Hematopoietic multipotent progenitor cell treated with erythropoietin and hydrocortisone succinate and interleukin-3 and kit ligand, for 6 days (in vitro differentiated cells): ENCODE measurements at places on chromosomes 5 and 9.

GRCh38 chr9:3241290-3241689, 284.5 kb downstream of the RFX3 start:
- no peak for DNase-seq

DNA sequence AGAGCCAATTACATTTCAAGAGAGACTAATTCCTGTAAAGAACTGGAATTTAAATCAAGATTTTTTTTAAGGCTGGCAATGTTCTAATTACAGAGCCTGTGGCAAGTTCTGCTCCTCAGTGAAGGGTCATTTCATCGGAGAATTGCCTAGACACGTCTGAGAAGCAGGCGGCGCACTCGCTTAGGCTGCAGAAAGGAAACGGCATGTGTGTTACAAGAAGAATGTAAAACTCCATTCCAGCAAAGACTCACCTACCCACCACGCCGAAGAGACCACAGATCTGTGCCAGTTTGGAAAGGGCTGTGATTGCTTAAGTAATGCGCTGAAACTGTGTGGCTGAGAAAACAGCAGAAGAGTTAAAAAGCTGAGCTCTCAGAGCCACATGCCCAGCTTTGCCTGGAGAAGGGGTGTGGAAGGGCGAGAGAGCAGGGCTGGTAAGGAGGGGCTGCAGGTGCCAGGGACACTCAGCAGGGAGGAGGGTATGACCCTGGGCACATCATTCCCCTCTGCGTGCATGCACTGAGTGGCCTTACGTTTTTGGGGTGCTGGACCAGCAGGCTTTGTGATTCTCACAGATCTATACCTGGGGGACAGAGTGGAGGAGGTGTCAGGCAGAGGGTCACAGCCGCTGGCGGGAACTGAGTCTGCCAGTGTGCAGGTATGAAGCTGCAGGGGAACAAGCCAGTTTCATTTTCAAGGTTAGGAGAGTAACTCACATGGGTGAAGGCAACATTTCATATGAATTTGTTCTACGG, 17.8 kb upstream of the SLC25A51 start:
- DNase-seq, result no peak

GRCh38 chr9:16191691-16192402, 639.0 kb downstream of the CCDC171 start:
- peak; percentile 76 for DNase-seq

DNA sequence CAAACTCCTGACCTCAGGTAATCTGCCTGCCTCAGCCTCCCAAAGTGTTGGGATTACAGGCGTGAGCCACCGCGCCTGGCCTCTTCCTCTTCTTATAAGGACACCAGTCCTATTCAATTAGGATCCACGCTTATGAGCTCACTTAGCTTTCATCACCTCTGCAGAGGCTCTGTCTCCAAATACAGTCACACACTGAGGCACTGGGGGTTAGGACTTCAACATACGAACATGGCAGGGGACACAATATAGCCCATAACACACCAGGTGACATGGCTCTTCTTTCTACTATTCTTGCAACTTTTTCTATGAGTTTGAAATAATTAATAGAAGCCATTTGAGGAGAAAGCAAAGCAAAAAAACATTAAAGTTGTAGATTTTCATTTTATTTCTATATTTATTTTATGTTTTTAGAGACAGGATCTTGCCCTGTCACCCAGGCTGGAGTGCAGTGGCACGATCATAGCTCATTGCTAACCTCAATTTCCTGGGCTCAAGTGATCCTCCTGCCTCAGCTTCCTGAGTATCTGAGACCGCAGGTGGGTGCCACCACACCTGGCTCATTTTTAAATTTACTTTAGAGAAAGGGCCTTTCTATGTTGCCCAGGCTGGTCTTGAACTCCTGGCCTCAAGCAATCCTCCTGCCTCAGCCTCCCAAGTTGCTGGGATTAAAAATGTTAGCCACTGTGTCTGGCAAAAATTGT, 6.0 kb upstream of the PRRT1B start:
- DNase-seq, result no peak

DNA sequence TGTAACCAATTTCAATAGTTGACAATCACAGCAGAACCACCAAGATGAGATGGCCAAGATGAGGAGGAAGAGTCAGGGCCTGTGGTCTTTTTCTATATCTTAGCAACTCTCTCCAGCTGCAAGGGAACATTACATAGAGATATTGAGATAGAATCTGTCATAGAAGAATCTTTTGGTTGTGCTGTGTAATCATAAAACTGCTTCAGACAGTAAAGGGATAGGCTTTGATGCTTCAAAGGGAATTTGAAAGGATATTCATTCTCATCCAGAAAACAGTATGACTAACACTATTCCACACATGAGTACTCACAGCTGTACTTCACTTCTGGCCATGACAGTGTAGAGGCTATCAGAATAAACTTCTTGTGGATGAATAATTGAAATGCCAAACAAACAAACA, 145.9 kb downstream of the YIPF5 start:
- DNase-seq, result no peak

- DNase-seq, result no peak
Observed at GRCh38 chr5:147458581-147458980, 51.3 kb downstream of the DPYSL3 start.

GRCh38 chr5:147437161-147437596, 72.7 kb downstream of the DPYSL3 start:
- peak; percentile 56 for DNase-seq

GRCh38 chr5:81537905-81538547, 144.1 kb upstream of the ACOT12 start:
- DNase-seq, result peak; percentile 46

GRCh38 chr5:133147815-133148567, 96.2 kb downstream of the HSPA4 start:
- no peak for DNase-seq

DNA sequence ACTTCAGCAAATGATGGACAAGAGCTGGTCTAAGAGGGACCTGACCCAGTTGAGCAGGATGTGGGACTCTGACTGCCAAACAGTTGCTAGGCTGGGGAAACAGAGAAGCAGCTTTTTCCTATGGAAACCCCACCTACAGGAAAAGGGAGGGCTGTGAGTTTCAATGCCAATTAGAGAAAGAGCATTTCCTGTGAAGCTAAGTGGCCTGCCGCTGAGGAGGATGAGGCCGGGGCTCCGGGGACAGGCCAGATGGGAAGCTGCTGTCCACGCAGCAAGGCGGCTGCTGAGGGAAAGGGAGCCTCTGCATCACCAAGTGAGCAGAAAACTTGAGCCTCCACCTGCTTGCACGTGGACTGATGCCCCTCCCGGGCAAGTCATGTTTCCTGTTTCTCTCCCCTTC, at the start of gene PCDH12:
Gene PCDH12 (minus strand): TSS at position 90 of the 400 bp plus-strand sequence. CDS start 351 bp downstream, outside the sequence.
- DNase-seq, result peak; percentile 18

GRCh38 chr9:123678038-123678877, 251.7 kb downstream of the DENND1A start:
- peak; percentile 32 for DNase-seq

- no peak for DNase-seq
Observed at GRCh38 chr5:130335117-130335516, 430.9 kb downstream of the CHSY3 start.

- no peak for DNase-seq
Observed at GRCh38 chr5:32283061-32283460, 29.7 kb downstream of the MTMR12 start.

DNA sequence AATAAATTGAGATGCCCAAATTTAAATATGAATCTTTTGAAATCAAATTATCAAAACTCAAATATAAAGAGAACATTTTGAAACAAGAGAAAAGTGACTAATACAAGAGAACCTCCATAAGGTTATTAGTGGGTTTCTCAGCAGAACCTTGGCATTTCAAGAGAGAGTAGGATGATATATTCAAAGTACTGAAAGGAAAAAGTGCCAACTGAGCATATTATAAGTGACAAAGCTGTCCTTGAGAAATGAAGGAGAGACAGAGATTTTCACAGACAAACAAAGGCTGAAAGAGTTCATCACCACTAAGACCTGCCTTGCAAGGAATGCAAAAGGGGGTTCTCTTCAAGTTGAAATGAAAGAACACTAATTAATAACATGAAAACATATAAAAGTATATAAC, 366.0 kb downstream of the HINT1 start:
- no peak for DNase-seq

GRCh38 chr5:113598926-113599325, 85.4 kb downstream of the YTHDC2 start:
- DNase-seq, result no peak

- no peak for DNase-seq
Observed at GRCh38 chr9:14321517-14322130, 7.7 kb upstream of the NFIB start.

GRCh38 chr5:132019857-132020555, 8.5 kb upstream of the ACSL6 start:
- DNase-seq, result no peak

DNA sequence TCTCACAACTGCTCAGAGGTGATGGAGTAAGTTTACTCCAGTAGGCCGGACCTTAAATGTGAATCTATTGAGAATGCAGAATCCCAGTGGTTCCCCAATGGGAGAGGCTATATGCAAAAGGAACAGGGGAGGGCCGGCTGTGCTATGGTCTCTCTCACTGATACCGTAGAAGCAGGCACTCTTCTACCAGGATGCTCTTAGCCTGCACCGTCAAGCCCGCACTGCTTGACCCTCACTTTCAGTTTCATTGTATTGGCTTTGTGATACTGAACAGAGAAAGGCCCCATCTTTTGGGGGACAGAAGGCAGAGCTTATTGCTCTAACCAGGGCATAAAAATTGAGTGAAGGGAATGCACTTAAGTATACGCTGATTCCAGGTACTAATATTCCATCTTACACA, 615.0 kb upstream of the RGMB start:
- DNase-seq, result no peak

- no peak for DNase-seq
Observed at GRCh38 chr5:158938200-158938599, 161.5 kb downstream of the EBF1 start.

DNA sequence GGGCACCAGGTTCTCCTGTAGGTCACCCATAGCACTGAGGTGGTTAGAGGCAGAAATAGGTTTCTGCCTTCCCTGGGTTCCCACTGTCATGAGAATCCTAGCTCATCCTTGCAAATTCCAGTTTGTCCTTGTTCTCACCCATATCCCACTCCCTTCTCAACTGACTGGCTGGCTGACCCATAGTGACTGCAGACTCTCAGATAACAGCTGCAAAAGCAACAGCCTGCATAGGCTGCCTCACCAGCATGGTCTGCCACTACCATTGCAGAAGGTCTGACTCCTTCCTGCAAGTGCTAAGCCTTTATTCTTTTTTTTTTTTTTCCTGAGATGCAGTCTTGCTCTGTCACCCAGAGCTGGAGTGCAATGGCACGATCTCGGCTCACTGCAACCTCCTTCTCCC, 194.0 kb downstream of the SEMA6A start:
- DNase-seq, result no peak

- no peak for DNase-seq
Observed at GRCh38 chr9:132418726-132419363, 8.8 kb downstream of the CFAP77 start.

DNA sequence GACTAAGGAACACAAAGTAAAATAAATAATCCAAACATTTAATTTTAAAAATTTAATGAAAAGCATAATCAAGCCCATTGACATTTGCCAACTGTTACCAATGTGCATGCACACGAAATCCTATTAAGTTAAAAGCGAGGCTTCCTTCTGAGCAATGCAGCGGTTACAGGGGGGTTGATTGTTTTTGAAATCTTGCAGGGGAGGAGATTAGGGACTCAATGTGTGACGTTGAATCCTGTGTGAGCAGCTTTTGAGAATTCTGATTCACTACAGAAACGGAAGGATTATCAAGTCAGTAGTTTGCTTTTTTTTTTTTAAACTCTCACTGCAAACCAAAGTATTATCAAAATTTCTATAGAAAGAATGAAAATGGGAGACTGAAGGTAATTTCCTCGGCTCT, 109.5 kb downstream of the PRKACG start:
- DNase-seq, result no peak

- DNase-seq, result no peak
Observed at GRCh38 chr9:15553528-15553898, 670 bp downstream of the CCDC171 start.

DNA sequence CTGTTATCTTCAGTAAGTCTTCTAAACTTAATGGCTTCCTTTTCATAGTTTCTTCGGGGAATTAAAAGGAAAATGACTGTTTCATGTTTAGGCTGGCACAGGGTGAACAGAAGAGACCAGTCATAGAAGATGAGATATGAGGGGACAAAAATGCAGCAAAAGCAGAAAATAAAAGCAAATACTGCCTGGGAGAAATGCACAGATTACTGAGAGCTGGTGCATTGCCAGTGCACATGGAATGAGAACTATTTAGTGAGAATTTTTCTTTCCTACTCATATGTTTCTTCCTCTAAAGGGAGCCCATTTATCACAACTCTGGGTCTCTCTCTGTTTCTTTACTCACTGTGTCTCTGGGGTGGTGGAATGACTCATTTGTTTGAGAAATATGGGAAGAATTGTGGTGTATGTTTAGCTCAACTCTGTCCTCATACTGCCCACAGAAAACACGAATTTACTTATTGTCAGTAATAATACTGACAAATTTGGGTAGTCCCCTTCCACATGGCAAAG, 25.9 kb upstream of the ANKRD55 start:
- DNase-seq, result no peak

DNA sequence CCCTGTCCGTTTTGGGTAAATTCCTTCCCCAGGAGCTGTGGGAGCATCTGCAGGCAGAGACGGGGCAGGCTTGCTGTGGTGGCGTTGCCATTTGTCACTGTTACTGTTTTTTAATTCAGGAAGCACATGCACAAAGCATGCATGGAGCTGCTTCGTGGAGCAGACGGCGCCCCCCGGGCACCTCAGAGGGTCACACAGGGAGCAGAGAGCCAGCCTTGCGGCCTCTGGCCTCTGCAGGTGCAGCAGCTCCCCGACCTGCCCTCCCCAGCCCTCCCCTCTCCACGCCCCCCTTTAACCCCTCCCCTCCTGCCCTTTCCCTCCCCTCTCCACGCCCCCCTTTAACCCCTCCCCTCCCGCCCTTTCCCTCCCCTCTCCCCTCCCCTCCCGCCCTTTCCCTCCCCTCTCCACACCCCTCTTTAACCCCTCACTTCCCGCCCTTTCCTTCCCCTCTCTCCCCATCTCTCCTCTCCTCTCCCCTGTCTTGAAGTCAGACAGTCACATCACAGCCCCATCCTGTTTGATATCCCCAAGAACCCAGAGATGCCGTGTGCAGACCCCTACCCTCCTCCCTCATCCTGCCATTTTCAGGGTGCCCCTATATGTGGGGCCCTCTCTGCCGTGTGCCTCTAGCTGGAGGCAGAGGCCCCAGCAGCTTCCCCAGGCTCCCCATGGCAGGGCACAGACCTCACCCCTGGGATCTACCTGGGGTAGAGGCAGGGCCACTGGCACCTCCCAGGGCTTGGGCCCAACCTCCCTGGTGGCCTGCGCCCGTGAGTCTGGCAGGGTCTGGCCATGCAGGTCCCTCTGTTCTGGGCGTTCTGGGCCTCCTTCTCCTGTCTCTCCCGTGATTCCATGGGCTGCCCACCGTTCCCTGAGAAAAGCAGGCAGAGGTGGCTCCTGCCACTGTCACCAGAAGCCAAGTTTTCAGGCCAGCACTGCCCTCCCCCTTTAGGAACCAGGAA, 29.6 kb upstream of the UBAC1 start:
- peak; percentile 92 for DNase-seq

GRCh38 chr5:150750469-150750868, 8.3 kb downstream of the DCTN4 start:
- no peak for DNase-seq

DNA sequence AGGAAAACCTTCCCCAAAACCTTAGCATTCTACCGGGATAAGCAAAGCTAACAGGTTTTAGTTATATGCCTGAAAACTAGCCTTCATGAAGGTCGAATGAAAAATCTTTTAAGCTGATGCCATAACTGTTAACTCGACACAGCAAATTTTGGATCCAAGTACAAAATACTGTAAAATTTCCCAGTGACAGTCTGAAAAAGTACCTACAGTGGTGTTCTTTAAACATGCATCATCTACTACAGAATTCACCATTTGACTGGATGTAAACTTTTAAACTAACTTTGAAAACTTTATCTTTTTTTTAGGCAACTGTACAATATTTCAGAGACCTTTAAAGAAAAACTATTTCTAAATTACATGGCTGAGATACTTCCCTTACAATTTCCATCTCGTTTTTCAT, 791 bp downstream of the RAPGEF6 start:
- no peak for DNase-seq
